ENCODE measurements at places on chromosomes 7 and 10.
A peak's percentile ranks its signal among the peaks of the same experiment; 100 is the strongest.

GRCh38 chr10:21399392-21400035, 126.0 kb downstream of the SKIDA1 start:
- DNase-seq = peak; percentile 82

DNA sequence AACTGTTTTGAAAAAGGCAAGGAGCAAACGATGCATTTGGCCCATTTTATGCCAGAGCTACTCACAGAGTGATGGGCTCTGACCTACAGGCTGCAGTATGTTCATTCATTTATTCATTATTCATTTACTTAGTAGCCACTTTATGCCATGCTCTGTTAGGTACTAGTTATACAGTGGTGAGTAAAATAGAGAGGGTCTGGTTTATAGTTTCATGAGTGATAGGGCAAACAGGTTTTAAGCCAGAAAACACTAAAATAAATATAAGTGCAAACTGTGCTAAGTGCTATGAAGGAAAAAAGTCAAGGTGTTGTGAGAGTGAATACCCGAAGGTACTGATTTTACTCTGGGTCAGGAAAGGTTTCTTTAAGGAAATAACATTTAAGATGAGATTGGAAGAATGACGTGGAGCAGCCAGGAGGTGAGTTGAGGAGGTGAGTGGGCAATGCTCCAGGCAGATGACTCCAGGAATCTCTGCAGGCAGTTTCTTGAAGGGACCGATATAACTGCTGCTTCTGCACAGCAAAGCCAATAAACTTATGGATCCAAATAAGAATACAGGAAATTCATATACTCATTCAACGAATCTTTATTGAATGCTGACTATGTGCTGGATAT, 56.9 kb upstream of the FAM133B start:
- DNase-seq = no peak

DNA sequence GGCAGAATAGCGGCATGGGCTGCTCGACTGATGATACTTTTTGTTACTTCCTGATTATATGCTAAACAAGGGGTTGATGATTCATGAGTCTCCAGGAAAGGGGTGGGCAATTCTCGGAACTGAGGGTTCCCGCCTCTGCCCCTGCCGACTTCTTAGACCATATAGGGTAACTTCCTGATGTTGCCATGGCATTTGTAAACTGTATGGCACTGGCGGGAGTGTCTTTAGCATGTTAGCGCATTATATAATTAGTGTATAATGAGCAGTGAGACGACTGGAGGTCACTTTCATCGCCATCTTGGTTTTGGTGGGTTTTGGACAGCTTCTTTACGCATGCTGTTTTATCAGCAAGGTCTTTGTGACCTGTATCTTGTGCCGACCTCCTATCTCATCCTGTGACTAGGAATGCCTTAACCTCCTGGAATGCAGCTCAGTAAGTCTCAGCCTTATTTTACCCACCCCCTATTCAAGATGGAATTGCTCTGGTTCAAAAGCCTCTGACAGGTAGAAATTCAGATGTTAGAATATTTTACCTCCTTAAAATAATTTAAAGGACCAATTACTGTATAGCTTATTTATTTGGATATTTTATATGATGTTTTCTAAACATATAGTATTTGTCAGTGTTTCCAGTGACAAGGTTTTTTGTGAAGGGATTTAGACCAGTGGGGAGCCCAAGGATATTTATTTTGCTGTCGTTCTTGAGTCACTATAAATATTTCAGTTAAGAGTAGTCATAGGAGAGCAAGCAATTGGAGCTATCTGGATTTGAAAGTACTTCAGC, 90.1 kb upstream of the PIK3CG start:
- no peak for DNase-seq

DNA sequence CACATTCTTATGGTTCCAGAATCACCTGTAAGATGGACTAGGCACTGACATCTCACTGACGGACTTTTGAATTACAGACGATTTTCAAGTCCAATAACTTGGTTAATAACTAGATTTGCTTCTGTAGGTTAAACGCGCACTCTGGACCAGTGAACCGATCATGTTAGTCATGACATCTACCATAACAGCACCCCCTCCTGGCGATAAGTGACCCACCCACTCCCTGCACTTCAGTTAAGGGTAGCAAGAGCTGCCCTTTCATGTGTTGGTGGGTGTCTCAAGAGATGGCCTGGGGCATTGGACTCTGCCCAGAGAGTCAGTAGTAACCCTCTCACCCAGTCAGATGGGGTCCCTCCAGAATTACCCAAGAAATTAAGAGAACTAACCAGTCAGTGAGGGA, 12.9 kb downstream of the GRM8 start:
- DNase-seq = no peak
